LHCN-M2 (cell line): ENCODE measurements at places on chromosomes 5 and 9. TPM values are rescaled to one million over a fixed set of nuclear protein-coding genes. Genes with fewer than 3 reads are reported as not detected.

GRCh38 chr5:32754284-32754683 lies 43.2 kb downstream of the NPR3 start:
- DNase-seq = no peak

The FANCG gene
- total RNA-seq = 54.2 and 60.9 TPM in 2 replicates

The MACROH2A1 gene
- total RNA-seq = 175 and 183 TPM in 2 replicates

The AK6 gene
- total RNA-seq = 24.1 and 43.7 TPM in 2 replicates

DNA sequence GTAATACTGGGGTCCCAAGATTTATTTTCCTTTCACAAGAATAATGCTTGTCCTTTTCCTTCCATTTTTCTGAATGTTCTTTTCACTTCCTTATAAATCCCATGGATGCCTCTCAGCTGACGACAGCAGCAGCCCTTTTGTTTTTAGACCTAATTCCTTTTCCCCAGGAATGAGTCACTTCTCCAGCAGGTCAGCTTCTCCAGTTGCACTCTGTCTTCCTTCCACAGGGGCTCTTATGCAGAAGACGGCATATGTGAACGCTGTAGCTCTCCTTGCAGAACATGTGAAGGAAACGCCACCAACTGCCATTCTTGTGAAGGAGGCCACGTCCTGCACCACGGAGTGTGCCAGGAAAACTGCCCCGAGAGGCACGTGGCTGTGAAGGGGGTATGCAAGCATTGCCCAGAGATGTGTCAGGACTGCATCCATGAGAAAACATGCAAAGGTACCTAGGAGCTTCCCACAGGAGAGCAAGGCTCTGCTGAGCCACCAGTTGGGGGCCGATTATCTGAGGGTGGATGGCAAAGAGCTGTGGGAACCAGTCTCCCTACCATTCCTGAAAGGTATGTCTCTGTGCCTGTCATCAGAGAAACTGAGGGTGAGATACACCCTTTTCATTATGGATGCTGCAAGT lies 72.9 kb downstream of the RFK start:
- DNase-seq = peak; percentile 81

- DNase-seq = no peak
Observed at GRCh38 chr9:116334546-116335150, 181.1 kb downstream of the PAPPA start.

- DNase-seq = no peak
Observed at GRCh38 chr5:113124265-113124664, 147.7 kb downstream of the DCP2 start.
